Mucosa of gallbladder (tissue), 1 donor: ENCODE measurements at places on chromosomes 16 and 17. TPM values are rescaled to one million over a fixed set of nuclear protein-coding genes. Genes with fewer than 3 reads are reported as not detected.
A peak's percentile ranks its signal among the peaks of the same experiment; 100 is the strongest.

The KCNJ12 gene
- total RNA-seq: 2.4 TPM

The ABCA9 gene
- total RNA-seq: 7.3 TPM

DNA sequence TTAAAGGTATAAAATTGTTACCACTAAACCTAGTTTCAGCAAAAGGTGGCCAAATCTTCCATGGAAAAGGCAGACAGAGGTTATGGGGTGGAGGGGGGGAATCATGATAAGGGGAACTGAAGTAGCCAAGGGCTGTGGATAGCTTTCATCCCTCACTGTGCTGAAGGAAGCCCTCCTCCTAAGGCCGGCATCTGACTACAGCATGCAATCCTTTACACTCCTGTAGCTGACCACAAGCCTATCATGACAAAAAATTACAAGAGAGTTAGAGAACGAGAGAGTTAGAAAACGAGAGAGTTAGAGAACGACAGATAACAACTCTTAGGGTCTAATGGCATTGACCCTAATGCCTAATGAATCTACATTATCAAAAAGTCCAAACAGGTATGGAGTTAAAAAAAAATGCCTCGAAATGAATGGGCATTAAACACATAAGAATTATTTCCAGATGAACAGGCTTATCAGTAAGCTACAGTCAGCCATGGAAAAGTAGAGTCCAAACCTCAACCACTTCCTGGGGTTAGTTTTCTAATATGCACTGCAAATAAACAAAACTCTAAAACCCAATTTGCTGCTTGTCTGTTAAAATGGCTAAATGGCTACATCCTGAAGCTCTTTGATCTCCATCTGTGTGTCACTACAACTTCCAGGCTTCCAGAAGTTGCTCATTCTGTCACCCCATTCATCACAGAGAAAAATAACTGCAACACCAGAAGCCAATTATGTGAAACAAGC, 29.7 kb downstream of the DUSP14 start:
- no peak for DNase-seq

GRCh38 chr17:7477392-7478275, 1.8 kb downstream of the ZBTB4 start:
- DNase-seq: peak; percentile 48

The SLC6A4 gene
- not detected for total RNA-seq

The ATP6V0C gene
- total RNA-seq: 246 TPM

GRCh38 chr17:45794840-45795239, 10.7 kb downstream of the CRHR1 start:
- DNase-seq: no peak

GRCh38 chr17:82929011-82929622, 89.3 kb upstream of the ZNF750 start:
- DNase-seq: no peak

GRCh38 chr17:29723278-29724047, 100.8 kb upstream of the CORO6 start:
- DNase-seq: no peak

DNA sequence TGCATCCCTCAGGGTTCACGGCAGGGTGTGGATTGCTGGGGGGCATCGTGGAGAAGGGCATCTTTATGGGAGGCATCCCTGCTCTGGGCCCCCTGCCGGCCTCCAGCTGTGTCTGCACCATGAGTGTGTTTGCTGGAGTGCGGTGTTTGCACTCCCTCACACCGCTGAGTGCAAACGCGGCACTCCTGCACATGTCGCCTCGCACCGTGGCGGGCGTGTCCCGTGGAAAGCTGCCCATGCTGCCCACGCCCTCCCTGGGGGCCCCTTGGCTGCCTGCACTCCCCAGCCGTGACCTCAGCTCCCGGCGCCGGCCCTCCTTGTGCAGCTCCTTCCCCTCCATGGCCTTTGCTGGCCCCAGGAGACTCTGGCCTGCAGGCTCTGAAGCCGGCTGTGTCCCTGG, 74.6 kb upstream of the ZNF750 start:
- no peak for DNase-seq

DNA sequence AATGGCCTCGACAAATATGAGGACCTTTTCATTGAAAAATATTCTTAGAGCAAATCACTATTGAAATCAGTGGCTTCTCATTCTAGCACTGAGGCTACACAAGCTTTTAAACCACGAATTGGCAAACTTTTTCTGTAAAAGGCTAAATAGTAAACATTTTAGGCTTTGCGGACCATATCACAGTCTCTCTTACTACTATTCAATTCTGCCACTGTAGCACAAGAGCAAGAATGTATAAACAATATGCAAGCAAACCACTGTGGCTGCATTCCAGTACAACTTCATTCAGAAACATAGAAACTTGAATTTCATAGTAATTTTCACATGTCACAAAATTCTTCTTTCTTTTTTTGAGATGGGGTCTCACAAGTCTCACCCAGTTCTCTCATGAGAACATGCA, 49.1 kb downstream of the PHLPP2 start:
- no peak for DNase-seq

The CLEC18A gene
- 3.6 TPM for total RNA-seq

The MT3 gene
- total RNA-seq: 1.4 TPM

The ALOX15 gene
- 0.49 TPM for total RNA-seq

The HCRT gene
- not detected for total RNA-seq

The SLC9A5 gene
- total RNA-seq: 3.2 TPM
